ENCODE measurements at places on chromosomes 12 and 14.
A peak's percentile ranks its signal among the peaks of the same experiment; 100 is the strongest.

DNA sequence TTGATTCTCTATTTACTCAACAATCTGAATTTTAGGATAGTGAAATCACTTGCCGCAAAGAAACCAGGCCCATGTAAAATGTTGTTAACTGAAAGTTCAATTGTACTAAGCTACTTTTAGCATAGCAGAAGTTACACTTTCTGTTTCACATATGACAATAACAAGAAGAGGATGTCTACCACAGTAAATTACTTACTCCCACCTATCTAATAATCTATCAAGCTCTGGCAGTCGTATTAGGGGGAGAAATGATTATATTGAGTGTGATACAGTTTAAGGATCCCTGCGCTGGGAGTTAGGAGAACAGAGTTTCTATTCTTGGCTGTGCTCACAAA is 66.5 kb upstream of the CAND1 start:
- DNase-seq: no peak

- no peak for DNase-seq
These were observed 110.0 kb downstream of the DYRK2 start for GRCh38 chr12:67758521-67758920.

GRCh38 chr12:51005671-51006070 is 20.5 kb downstream of the SLC11A2 start:
- DNase-seq: no peak

- DNase-seq: peak; percentile 40
These were observed 235.7 kb upstream of the PWP1 start for GRCh38 chr12:107449891-107450290.

DNA sequence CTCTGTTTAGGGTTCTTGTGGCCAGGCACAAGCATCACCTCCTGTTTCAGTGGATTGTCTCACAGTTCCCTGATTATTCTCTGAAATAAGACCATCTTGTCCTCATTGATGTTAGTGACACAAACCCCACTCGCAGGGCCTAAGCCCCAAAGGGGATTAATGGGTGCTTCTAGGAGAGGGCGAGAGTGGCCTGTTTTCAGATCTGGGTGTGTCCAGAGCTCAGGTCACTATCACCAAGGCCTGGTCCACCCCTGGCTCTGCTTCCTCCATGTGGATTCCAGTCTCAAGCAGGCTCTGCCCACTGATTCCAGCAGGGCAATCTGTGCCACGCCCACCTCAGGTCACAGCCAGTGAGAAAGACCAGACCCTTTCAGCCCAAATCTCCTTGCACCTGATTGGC is 361.9 kb downstream of the ADGRD1 start:
- DNase-seq: no peak

DNA sequence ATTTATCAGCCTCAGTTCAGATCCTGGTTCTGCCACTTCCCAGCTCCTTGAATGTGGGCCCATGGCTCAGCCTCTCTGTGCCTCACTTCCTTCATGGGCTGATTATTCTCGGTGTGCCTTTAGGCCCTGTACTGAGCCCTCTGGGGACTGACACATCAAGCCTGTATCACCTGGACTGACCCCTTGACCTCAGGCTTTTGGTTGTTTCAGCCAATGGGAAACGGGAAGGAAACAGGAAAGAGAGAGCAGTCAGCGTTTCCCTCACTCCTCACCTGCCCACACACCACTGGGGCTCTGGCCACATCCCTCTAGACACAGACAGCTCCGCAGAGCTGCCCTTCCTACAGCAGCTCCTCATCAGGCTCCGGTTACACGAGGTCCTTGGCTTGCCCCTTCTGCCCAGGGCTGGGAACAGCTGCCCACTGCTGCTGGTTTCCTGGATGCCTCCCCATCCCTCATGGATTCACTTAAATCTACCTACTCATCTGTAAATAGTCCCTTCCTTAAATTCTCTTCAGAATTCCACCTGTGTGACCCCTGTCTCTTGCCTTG is 37.0 kb upstream of the ITPR2 start:
- no peak for DNase-seq
